ENCODE measurements at places on chromosomes 1 and 21.

- DNase-seq, result no peak
These were observed 97.8 kb downstream of the CD247 start for GRCh38 chr1:167420510-167420909.

GRCh38 chr1:93869653-93870052 is 9.4 kb downstream of the DNTTIP2 start:
- DNase-seq, result no peak

GRCh38 chr1:244325056-244325758 is 126.5 kb downstream of the ADSS2 start:
- DNase-seq, result no peak

- no peak for DNase-seq
These were observed 55.2 kb upstream of the TARBP1 start for GRCh38 chr1:234533975-234534876.

GRCh38 chr1:214472364-214472763 is 79.0 kb downstream of the PTPN14 start:
- no peak for DNase-seq

DNA sequence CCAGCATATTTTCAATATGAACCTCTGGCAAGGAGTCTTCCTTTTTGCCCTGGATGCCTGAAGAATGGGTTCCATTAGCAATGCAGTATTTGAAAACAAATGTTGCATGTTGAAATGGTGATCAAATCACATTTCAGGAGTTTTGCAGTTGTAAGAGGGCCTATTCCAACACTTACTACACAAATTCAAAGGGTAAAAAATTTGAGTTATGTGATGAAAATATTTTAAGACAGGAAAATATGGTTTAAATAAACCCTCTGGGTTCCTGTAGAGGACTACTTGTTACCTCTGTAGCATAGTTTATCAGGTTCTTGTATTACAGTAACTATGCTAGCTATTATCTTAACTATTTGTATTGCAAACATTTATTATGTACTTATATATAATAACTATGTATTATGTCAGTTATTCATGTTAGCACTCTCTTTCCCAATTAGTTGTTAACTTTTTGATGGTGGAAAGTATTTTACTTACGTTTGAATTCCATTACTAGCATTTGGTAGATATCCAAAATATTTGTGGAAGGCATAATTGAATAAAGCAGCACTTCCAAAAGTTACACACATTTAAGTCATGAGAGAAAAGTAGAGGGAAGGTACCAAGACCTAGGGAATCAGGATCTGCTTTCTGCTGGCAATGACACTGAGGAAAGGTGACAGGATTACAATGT is 312.9 kb downstream of the GRIK1 start:
- no peak for DNase-seq

DNA sequence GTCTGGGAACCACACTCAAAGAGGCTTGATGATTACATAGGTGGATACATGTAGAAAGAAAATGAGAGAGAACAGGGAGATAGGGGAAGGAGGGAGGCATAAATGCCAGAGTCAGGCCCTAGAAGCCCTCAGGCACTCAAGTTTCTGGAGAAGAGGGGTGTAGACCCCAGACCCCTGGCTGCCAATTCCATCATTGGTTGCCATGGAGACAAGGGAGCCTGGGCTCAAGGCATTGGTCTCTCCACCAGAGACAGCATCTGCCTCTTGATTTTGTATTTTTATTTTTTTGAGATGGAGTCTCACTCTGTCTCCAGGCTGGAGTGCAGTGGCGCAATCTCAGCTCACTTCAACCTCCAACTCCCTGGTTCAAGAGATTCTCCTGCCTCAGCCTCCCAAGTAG is 114.3 kb upstream of the GRIK3 start:
- no peak for DNase-seq

GRCh38 chr21:40851749-40852148 is 4.8 kb upstream of the DSCAM start:
- DNase-seq, result no peak

DNA sequence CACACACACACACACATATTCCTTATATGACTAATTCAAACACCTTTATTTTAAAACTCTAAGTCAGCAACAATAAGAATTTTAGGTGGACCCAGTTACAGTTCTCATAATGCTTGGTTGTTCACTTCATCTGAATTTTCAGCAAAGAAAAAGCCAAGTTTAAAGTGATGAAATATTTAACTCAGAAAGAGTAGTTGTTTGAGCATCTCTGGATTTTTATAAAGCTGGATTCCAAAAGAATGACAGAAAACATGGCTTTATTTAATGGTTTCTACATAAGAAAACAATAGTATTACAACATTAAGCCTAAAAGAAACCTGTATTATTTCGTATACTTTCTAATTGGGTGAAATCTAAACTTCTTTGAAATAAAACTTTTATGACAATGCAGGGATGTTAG is 54.2 kb upstream of the ADAMTS5 start:
- DNase-seq, result no peak

GRCh38 chr1:45016767-45017166 is 4.7 kb downstream of the UROD start:
- DNase-seq, result no peak

GRCh38 chr1:232751393-232752140 is 53.6 kb upstream of the MAP10 start:
- DNase-seq, result no peak

DNA sequence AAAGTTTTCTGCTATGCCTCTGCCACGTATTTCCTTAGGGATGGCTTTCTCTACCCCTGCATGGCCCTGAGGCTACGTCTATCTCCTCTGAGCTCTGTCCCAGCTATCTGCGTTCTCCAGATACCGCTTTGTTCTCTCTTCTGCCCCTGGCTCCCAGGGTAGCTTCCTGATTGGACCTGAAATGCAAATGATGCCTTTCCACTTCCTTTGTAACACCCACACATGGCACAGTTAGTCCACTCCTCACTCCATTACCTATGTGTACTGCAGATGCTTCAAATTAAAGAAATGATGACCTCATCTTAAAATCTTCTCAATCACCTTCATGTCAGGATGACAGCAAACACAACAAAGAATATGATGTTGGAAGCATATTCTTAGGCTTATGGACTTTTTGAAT is 138.6 kb upstream of the POGK start:
- no peak for DNase-seq

- DNase-seq, result no peak
These were observed 19.7 kb upstream of the LMX1A start for GRCh38 chr1:165376041-165376810.

Data from stimulated activated CD4-positive, alpha-beta T cell treated with anti-CD3 and anti-CD28 coated beads, TNF-alpha, amount 100 ng/mL, for 1 hour (primary cell).